WERI-Rb-1 (cell line): ENCODE measurements at places on chromosomes 3 and 15.

DNA sequence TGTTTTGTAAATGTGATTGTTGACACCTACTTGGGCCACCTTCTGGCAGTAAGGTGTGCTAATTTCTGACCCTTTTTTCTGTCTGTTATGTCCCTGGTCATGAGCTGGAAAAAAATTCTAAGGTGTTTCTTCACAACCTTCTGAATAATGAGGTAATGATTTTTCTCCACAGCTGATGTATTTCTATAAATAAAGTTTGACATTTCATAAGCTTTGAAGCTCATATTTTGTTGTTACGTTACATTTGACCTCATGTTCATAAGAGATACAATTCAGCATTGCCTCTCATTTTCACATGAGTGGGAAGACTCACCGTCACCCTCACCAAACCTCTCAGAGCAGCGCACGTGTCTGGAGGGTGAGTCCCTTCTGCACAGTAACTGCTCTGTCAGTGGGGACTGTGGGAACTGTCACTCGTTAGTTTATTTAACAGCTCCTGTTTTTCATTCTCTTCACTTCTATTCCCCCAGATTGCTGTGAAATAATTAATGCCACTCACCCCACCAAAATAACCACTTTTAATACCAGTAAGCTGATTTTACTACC lies 140.9 kb downstream of the PLCL2 start:
- DNase-seq = no peak

DNA sequence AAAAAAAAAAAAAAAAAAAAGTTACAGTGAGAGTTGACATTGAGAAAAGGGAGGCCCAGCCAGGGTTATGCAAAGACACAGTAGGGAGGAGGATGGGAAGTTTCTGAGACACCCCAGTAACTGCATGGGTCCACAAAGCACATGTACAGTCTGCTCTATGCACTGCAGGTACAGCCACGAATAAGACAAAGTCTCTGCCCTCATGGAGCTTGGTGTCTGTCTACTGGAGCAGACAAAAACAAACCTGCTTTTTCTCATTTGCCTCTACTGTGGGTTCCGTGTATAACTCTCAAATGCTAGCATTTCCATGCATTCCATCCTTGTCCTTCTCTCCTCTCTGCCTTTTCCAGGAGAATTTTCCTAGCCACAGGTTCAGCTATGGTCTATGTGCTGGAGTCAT lies 107.4 kb downstream of the UBE3A start:
- DNase-seq = no peak

DNA sequence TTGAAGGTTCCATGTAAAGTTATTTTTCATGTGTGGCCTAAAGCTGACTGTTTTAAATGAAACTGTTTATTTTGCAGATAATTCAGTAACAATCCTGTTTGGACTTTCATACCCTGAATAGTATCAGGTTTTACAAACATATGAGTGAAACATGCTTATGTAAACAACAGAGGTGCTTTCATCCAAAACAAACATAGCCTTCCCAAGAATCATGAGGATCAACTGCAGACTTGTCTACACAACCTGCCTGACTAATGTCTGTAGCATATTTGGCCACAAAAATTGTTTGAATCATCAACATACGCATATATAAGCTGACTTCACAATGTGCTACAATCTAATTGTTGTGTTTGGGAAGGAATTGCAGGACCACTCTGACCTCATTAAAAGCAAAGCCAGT lies 190.4 kb downstream of the DIPK2A start:
- DNase-seq = no peak

GRCh38 chr3:151421938-151422337 lies 37.4 kb upstream of the P2RY12 start:
- no peak for DNase-seq

GRCh38 chr3:25040748-25041147 lies 387.3 kb upstream of the RARB start:
- no peak for DNase-seq

DNA sequence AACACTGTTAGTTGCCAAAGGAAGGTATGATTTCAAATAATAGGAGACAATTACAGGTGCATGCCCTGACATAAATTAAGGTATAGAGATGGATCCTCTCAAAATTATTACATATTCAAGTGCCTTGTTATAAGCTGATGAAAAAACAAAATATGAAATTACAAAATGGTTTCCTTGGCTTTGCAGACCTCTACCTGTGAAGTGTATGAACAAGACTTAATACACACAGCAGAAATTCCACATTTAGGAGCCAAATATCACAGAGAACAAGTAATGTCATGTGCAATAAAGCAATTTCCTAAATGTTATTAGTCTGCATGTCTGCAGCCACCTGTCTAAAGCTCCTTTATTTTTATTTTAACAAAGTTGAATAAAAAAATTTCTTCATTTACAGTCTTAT lies 151.5 kb downstream of the ALCAM start:
- DNase-seq = no peak

DNA sequence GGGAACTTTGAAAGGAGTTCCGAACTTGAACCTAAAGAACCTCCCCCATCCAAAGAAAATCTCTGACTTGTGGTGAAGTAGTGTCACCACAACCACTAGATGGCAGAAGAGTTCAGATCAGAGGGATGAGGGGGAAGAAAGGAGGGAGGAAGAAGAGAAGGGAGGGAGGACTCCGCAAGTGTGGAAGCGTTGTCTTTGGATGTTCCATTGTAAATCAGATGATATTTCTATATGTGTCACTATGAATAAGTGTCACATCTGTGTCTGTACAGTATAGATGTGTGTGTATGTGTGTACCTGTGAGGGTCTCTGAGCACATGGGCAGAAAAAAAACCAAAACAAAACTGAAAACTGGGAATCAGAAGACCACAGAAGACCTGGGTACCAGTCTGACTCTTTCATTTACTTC lies 16.9 kb downstream of the SLC24A1 start:
- peak; percentile 39 for DNase-seq

DNA sequence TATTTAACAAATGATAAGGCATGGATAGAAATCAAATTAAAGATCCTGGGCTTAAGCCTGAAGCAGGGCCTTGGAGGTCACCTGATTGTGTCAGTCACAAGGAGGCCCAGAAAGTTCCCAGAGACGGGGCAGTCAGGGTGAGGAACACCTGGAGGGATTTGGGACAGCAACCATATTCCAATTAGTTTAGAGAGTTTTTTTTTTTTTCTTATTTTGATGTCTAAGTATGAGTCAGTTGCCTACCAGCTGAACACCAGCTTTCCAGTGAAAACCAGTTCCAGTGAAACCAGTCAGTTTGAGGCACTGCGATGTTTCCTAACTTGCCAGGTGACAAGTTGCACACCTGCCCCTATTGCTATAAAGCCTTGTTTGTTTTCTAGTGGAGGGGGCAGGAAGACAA lies 350.7 kb upstream of the AZI2 start:
- DNase-seq = no peak

- DNase-seq = peak; percentile 82
Observed at GRCh38 chr3:68972358-68972979, 40.1 kb upstream of the TAFA4 start.

DNA sequence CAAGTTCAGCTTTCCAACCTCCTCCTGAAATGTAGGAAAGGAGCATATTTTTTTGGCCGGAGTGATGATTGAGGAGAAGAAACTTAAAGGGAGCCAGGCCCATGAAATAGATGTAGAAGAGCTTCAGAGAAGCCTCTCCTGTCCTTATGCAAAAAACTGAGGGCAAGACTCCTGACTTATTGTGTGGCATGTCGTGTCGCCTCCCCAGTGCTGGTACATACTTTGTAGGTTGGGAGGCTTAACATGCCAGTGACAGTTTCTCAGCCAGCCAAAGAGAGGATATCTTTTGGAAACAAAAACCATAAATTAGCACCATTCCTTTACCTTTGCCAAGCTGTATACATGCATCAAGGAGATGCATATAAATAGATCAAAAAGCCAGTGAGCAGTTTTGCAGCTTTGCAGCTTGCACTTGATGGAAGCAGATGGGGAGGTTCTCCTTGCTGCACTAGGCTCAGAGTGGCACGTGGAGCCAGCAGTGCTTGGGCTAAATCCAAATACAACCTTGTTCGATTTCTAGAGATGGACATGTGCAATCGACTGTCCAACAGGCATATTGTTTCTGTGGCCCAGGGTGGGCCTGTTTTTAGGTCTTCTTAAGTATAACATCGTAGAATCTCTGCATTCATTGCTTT lies 10.2 kb downstream of the SLCO3A1 start:
- no peak for DNase-seq

DNA sequence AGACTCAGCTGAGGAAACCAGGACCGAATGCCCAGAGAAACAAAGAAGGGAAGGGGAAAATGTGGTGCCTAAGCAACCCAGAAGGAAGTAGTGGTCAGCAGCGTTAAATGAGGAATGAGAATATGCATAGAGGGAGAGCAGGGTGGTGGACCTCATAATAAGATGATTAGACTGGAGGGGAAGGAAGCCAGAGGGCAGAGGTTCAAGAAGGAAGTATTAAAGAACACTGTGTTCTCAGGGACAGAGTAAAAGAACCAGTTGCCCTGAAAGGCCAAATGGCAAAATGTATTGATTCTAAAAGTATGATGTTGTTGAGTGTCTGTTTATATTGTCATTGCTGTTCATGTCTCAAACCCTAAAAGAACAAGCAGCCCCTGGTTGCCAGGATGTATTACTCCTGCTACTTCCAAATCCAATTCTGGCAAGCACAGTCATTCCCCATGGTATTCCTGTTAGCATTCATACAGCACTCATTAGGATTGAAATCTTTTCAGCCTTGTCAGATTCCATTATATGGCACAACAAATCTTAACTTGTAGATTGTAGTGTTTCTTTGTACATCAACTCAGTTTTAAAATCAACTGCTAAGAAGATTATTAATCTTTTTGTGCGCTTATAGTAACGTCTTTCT lies 23.4 kb downstream of the P2RY1 start:
- no peak for DNase-seq

DNA sequence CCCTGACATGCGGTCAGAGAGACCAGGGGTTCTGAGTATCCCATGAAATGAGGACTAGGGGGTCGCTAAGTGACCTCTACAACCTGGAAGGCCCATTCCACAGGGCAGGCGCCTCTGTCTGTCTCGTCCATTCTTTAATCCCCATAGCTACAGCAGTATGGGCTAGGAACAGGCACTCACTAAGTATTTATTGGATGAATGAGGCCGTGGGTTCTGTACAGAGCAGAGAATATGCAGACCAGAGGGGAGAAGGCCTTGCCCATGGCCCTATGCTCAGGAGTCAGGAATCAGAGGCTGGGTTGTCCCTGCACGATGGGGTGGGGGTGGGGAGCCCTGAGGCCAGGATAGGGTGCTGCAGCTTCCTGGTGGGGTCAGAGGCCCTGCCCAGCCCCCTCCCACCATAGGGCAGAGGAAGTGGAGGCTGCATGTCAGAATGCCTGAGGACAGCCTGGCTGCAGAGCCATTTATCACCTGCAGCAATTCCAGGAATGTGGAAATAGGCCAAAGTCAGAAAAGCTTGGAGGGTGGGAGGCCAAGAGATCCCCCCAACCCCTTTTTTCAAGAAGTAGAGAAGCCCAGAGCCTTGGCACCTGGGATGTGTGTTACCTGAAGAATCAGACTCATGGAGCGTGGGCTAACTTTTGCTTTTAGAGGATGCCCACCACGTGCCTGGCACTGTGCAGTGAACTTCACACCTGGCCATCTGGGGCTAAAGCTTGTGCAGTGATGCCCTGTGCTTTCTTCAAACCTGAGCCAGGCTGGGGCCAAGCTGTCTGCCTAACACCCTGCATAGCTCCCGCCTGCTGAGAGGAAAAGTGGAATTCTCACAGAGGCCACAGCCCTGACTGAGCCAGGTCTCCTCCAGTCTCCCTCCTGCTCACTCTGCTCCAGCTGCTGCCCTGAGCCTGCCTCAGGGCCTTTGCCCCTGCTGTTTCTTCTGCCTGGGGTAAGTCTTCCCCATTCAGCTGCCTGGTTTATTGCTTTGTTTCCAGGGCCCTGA lies 109.4 kb downstream of the WNT7A start:
- DNase-seq = no peak

DNA sequence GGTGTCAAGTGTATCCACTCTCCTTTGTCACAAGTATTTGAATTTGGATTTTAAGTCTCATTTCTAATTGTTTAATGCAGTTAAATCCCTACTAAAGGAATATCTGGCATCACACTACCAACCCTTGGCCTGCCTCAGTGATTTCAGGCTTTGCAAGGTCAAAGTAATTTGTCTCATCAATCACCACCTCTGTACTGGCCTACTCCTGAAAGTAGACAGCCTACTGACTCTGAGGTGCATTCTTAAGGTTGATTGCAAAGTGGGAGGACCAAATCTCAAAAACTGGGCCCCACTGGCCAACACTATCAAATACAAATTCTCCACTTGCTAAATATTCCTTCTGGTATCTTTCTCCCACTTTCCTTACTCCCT lies 851 bp upstream of the TEX55 start:
- no peak for DNase-seq

GRCh38 chr3:180278583-180279188 lies 241.9 kb upstream of the PEX5L start:
- no peak for DNase-seq

DNA sequence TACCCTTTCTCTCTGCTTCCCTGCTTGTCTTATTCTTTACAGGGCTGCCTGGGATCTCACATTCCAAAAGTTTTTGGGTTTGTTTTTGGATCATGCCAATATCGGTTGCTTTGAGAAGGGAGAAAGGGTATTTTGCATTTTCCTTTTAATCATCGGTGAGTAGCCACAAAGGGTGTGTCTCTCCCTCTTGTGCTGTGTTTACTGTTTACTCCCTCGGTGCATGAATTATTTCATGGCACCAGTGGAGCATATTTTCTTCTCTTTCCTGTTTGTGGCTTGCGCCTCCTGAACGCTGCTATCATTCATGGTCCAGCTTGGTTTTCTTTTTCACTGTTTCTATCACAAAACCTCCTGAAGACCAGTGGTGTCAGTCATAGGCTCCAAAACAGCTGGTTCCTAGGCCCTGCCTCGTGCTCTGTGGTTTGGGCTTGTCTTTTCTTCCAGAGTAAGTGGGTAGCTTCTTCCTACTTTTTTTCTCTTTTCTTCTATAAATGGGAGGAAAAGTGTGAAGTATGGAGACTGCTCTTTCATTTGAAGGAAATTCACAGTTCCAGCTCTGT lies 54.9 kb downstream of the IGF1R start:
- no peak for DNase-seq

DNA sequence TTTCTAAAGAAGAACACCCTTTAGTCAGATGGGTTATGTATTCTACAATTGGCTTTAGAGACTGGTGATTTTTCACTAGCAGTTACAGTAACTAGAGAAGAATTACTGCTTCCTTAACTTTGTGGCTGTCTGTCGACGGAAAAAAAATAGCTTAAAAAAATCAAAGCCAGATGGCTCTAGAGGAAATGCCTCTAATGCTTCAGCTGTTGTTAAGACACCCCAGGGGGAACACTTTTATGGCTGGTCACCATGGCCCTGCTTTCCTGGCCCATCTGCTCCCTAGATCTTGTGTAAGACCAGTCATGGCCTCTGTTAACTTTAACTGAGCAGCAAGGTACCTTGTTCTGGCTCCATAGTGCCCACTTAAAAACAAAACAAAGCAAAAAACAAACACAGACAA lies 198.6 kb upstream of the PLSCR5 start:
- peak; percentile 79 for DNase-seq

DNA sequence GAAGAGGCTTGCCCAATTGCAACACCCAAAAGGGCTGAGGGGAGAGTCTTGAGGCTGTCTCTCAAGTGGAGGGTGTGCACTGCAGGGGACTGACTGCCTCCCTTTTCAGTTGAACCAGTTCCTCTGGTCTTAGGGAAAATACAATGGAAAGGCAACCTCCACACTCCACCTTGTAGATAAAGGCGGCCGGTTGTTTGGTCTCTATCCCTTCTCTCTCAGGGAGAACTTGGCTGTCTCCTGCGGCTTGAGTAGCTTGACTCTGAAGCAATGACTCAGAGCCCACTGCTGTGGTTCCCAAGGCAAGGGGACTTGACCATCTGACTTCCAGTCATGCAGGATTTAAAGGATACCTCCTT lies 143.2 kb upstream of the UMPS start:
- no peak for DNase-seq
